ENCODE measurements at places on chromosomes 1 and 21.

GRCh38 chr1:44244986-44245385 is 31.7 kb downstream of the DMAP1 start:
- DNase-seq: no peak

DNA sequence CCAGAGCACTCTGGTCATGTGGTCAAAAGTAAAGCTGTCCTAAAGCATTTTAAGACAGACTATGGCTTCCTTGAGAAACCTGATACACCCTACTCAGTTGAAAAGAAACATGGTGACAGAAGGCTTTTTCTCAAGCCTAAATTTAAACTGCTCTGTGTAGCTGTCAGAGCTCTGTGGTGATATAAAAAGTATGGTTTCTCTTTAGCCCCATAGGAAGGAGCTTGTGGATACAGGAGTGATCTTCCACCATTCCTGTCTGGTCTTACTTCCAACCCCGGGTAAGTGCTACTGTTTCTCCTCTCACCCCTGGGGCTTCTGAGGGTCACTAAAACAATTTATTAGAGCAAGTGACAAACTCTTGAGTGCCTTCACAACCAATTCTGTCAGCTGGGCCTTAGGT is 8.5 kb downstream of the TP53BP2 start:
- no peak for DNase-seq

DNA sequence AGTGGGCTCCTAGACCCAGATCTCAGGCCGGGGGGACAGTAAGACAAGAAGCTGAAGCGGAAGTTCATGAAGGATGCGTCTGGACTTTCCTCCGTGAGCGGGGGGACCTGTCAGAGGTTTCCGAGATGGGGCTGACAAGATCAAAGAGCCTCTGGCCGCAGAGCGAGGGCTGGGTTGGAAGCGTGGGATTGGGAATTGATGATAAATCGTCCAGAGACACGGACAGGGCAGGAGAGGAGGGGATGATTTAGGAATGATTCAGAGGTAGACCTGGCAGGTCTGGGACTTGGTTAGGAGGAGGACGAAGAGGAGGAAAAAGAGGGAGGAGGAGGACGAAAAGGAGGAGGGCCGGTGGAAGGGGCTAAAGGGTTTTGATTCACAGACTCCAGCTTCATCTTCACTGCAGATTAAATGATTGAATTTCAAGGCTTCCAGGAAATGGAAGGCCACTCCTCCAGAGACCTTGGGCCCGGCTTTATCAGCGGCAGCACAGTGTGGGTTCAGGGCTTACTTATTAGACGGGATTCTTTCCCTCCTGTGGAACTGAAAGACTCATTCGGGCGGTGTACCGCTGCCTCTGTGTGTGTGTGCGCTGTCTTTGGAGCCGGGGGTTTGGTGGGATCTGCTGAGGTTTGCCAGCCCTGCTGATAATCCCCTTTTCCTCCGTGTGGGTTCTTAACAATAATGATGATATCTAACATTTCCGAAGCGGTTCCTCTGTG is 85.7 kb upstream of the SLC45A1 start:
- DNase-seq: no peak

GRCh38 chr21:35470522-35470921 is 421.4 kb upstream of the RUNX1 start:
- no peak for DNase-seq

DNA sequence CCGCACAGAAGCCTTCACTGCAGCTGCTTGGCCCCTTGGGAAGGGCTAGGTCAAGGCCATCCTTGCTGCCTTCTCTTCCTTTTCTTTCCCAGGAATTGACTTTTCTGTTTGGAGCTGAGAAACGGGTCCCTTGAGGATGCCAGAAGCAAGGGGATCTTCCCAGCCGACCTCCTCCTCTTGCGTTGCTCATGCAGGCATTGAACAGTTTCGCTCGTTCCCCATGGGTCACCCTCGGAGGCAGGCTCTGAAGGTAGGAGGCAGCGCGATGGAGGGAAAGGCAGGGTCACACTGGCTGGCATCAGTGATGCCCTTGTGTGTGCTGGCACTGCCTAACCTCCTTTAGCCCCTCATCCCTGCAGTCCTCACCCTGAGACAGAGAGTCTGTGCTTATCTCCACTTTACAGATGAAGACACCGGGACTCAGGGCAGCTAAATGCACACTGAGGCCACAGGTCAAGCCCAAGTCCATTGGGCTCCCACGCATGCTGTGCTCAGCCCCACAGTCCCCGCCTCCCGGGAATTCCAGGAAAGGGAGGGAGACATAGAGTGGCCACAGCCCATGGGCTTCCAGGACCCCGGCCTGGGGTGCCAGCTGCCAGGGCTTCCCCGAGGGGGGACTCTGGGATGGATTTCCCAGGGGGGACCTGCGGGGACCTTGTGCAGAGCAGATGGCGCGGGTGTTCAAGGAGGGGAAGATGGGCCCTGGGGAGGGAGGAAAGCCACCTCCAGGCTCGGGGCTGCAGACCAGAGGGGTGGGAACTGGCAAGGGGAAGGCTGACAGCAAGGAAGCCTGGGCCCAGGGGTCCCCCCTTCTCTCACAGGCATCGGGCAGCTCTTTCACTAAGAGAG is 90.2 kb downstream of the SPSB1 start:
- DNase-seq: no peak

GRCh38 chr1:44049839-44050238 is 18.6 kb upstream of the SLC6A9 start:
- no peak for DNase-seq

GRCh38 chr1:210360852-210361477 is 32.3 kb downstream of the HHAT start:
- DNase-seq: no peak

GRCh38 chr1:244843148-244843978 is 7.9 kb downstream of the COX20 start:
- DNase-seq: no peak

- DNase-seq: no peak
Observed at GRCh38 chr21:17964716-17965115, 145.6 kb upstream of the C21orf91 start.

DNA sequence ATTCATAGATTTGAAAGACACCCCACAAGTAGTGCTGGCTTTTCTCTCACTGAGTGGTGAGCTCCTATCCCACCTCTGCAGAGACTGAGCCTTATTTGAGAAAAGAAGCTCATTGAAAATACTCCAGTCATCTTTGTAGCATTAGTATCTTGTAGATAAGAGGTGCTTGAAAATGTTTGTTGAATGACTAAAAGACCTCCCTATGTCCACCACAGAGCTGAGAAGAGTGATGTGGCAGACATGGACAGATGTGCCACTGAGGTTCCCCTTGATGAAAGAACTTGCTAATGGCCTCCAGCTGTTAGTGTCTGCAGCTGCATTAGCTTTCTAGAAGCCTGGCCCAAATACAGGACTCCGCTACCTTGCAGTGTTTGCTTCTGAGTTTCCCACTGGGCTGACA is 29.3 kb upstream of the ZBTB8A start:
- DNase-seq: no peak

DNA sequence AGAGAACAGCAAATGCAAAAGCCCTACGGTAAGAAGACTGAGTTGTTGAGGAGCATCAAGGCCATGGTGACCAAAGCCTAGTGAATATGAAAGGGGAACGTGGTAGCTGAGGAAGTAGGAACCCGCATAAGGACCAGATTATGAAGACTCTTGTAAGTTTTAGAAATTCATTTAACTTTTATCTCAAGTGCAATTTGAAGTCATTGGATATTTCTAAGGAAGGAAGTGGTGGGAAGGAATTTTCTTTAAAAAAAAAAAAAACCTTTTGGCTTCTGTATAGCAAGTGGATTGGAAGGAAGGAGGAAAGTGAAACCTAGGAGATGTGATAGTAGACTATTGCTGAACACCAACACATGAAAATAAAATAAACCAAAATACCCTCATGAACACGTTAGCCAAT is 119.0 kb downstream of the TNFSF18 start:
- DNase-seq: no peak

DNA sequence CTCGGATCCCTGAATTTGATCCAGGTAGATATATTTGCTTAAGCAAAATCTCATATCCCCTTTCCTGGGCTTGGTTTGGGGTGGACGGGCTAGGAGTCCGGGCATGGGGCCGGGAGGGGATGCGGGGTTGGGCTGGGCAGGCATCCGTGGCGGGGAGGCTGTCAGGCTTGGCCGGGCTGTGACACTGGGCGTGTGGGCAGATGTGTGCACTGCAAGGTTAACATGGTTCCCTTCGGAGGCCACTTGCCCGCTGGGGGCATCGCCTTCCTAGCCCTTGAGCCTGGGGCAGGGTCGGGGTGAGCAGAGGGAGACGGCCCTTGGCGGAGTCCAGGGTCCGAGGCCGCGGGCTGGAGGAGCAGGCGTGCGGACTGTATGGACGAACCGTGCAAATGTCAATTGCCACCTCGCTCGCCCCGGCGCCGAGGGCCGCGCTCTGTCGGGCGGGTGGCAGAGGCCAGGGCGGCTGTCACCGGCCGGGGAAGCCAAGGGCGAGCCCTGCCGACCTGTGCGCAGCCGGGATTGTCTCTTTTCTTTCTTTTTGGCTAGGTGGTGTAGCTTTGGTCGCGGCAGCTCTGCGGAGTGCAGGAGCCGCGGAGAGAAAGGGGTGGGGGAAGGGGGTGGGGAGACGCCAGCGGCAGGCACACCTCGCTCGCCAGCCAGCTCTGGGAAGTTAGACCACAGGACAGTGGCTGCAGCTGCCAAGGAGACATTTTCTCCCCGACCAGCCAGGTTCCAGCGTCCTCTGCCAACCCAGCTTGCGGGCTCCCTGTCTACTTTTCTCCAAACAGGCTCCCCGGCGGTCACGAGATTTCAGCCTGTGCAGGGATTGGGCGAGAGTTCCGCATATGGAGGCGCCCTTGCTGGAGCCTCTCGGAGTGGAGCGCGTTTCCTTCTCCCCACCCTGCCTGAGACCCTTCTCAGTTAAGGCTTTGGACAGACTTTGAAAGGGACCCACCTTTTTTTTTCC is 1.3 kb downstream of the RCOR3 start:
- peak; percentile 89 for DNase-seq

- no peak for DNase-seq
Observed at GRCh38 chr1:218366322-218367052, 21.4 kb downstream of the TGFB2 start.

GRCh38 chr1:214136324-214136919 is 144.5 kb upstream of the SMYD2 start:
- DNase-seq: no peak

DNA sequence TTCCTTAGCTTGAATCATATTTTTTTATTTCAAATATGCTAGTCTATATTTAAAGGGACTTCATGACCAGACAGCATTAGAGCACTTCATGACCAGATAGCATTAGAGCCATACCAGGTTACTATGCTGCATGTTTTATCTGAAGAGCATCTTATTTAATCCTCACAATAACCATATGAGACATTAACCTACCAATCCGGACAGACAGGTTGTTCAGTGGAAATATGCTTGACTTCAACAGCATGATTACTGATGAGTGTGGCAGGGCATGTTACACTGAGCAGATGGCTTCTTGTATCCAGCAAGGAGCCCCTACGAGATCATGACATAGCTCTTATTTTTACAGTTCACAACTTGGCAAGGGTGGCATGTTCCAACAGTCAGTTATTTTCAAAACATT is 85.0 kb upstream of the KCTD3 start:
- no peak for DNase-seq

- no peak for DNase-seq
Observed at GRCh38 chr1:55428944-55429931, 214.1 kb upstream of the USP24 start.

- no peak for DNase-seq
Observed at GRCh38 chr1:94609619-94610018, 68.1 kb upstream of the F3 start.

GRCh38 chr1:23701996-23702395 is 10.4 kb downstream of the RPL11 start:
- DNase-seq: no peak

DNA sequence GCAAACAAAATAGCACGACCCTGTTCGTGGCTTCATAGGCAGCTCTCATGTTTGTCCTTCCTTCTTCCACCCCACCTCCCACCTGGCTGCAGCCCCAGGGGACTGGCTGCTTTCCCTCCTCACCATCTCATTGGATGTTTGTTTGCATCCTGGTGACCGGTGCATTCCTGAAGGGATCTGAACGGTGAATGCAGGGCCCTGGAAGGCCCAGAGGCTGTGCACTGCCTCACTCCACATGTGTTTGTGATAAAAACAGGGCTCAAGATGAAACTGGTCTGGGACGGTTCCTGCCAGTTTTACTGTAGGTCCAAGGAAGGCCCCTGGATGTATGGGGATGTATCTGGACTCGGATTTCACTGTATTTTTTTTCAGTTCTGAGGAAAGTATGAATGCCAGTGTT is 42.8 kb downstream of the CNN3 start:
- DNase-seq: peak; percentile 86

DNA sequence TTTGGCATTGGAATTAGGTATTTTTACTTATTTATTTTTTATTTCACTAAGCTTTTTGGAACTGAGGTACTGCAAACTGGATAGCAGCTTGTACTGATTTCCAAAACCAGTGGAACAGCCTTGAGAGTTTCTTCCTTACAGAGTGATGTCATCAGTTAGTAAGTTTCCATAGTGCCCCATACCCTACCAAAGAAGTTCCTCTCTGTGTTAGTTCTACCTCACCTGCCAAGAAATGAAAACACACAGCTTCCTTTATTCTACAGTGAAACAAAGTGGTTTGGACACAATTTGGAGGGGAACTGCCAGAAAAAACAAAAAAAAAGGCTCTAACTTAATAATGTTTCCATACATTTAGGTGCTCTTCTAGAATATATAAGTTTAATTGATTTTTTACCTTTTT is 430.9 kb upstream of the ADGRL2 start:
- no peak for DNase-seq

GRCh38 chr1:10078494-10078893 is 45.7 kb downstream of the UBE4B start:
- DNase-seq: no peak

DNA sequence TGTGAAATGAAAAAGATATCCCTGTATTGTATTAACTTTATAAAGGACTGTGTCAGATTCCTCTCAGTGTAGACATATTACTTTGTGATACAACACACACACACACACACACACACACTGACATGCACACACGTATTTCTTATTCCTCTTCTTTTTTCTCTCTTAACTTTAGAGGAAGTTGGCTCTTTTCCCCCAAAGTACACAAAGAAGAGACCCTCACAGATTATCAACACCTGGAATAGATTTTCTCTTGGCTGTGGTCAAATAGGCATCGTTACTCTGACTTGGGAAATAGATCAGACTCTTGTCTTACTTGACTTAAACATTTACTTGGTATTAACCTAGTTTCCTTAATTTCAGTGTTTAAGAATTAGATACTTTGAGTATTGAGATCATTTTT is 792.8 kb downstream of the ADGRL2 start:
- no peak for DNase-seq

- no peak for DNase-seq
Observed at GRCh38 chr1:244197851-244198375, 146.8 kb downstream of the ZBTB18 start.

- DNase-seq: no peak
Observed at GRCh38 chr1:27528818-27529703, 39.1 kb upstream of the WASF2 start.

DNA sequence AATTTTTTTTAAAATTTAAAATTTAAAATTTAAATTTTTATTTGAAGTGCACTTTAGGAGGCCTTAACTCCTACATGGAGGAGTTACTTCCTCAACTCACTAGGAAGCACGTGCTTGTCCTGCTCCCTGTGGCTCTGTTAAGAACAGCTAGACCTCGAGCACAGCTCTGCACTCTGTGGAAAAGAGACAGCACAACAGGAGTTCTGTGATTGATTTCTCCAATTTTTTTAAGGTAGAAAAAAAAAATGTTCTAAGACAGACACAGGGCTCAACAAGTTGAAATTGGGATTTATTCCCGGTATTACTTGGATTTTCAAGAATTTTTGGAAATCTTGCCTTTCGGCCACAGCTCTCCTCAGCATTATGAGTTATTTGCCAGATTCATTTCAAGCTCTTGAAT is 356.6 kb upstream of the LYPLAL1 start:
- no peak for DNase-seq

All from osteocyte (in vitro differentiated cells).